Stimulated activated CD8-positive, alpha-beta memory T cell treated with anti-CD3 and anti-CD28 coated beads, Interleukin-2, amount 100 ng/mL, for 1 hour (primary cell): ENCODE measurements at places on chromosomes 2 and 18.

DNA sequence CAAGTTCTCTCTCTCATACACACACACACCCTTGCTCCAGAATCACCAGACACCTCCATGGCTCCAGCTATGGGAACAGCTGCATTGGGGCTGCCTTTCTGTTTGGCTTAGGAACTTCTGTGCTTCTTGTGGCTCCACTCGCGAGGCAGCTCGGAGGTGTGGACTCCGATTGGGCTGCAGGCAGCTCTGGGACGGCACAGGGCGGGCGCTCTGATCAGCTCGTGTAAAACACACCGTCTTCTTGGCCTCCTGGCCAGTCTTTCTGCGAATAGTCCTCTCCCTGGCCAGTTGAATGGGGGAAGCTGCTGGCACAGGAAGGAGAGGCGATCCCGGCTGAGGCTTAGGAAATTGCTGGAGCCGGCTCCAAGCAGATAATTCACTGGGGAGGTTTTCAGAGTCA lies 22.4 kb downstream of the FOSL2 start:
- no peak for DNase-seq

GRCh38 chr2:238427435-238428162 lies 872 bp downstream of the ASB1 start:
- no peak for DNase-seq

DNA sequence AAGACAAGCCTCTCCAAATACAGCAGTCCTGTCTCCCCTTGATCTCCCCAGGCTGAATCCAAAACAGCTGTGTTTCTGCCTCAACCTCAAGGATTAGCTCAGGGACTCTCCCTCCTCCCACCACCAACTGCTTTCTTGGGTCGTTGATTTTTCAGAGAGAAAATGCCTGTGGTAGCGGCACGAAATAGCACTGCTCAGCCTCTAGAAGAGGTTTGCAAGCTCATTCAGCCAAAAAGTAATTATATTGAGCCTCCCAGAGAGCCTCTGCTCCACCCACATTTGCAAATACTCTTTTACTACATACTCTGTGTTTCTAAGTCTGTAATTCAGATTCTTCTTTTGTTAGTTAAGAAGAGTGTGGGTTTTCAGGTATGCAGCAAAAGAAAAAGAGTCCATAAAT lies 396.4 kb upstream of the TNP1 start:
- no peak for DNase-seq

- DNase-seq, result no peak
Measured at GRCh38 chr2:106158871-106159270, 35.2 kb downstream of the UXS1 start.

DNA sequence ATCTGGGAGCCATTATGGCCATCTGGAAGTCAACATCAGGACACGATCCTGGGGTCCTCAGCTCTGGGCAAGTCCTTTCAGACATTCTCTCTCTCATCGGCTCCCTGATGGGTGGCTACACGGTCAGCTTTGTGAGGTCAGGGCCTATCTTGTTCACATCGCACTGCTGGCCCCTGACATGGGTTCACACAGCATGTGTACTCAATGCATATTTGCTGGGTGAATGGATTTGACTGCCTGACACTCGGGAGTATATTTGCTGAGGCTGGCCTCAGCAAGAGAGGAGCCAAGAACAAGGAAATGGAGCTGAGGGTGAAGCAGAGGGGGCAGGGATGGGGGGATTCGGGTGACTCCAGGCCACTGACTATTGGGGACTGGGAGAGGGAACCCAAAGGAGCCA lies 50.5 kb downstream of the SLC4A5 start:
- no peak for DNase-seq

- DNase-seq, result no peak
Measured at GRCh38 chr2:147524912-147525311, 319.9 kb upstream of the ACVR2A start.

DNA sequence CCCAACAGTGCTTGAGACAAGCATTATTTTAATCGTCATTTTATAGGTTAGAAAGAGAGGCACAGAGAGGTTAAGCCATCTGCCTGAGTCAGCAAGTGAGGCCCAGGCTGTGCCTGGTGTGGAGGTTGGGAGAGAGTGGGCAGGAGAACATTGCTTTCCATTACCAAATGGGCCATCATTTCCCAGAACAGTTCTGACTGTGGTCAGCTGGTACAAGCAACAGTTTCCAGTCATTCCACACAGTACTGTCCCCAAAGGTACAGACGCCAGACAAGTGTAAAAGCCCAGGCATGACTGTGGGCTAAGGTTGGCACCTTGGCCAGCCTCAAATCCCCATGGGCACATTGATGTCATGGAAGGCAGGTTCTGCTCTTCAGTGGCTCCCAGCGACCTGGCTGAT lies 98.2 kb upstream of the LCLAT1 start:
- no peak for DNase-seq

DNA sequence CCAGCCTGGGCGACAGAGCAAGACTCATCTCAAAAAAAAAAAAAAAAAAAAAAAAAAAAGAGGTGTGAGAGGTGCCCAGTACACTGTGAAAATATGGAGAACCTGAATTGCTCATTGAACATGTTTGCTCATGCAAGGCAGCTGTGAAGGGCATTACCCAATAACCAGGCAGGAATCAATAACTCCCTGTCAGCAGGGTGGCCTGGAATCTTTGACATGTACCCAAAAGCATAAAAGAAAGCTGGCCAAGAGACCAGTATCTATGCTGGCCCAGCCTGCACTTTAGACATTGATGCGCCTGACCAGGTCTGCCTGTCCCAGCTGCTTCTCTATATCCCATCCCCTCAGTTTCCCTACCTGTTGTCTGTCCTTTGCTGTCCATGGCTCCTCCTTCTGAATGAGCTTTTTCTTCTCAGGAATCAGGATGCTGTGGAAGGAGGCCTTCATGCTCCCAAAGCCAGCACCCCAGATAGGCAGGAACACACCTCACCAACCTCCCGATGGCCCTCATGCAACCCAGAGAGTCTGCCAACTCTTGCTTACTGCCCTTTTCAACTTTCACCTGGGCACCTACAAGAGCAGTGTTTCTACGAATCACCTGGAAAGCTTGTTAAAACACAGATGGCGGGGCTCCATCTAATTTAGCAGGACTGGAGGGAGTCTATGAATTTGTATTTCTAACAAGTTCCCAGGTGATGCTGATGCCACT lies 83.4 kb upstream of the PPP1CB start:
- no peak for DNase-seq
